ENCODE measurements at places on chromosomes 5 and 9. TPM values are rescaled to one million over a fixed set of nuclear protein-coding genes. Genes with fewer than 3 reads are reported as not detected.
A peak's percentile ranks its signal among the peaks of the same experiment; 100 is the strongest.

GRCh38 chr9:108039493-108039892 lies 549.9 kb upstream of the KLF4 start:
- no peaks in the 10 kb centered on the region for H3K27me3 ChIP-seq
- H3K4me3 ChIP-seq: no peak overlapping the region
- peaks cover 43% of the 10 kb centered on the region for H3K4me1 ChIP-seq
- peak; percentile 33 for DNase-seq

- H3K4me1 ChIP-seq: no peaks in the 10 kb centered on the region
- no peaks in the 10 kb centered on the region for H3K27me3 ChIP-seq
- no peak overlapping the region for H3K4me3 ChIP-seq
- no peaks in the 10 kb centered on the region for H3K36me3 ChIP-seq
Measured at GRCh38 chr5:133354323-133355185, 257.8 kb downstream of the FSTL4 start.

- peak overlapping the region; percentile 98 for H3K27ac ChIP-seq
- H3K4me3 ChIP-seq: peak overlapping the region; percentile 56
- H3K4me1 ChIP-seq: peaks cover 37% of the 10 kb centered on the region
- no peaks in the 10 kb centered on the region for H3K36me3 ChIP-seq
- DNase-seq: no peak
Measured at GRCh38 chr9:130447193-130447816, 2.5 kb downstream of the ASS1 start.

- no peaks in the 10 kb centered on the region for H3K36me3 ChIP-seq
- H3K4me1 ChIP-seq: no peaks in the 10 kb centered on the region
- no peak for DNase-seq
- no peaks in the 10 kb centered on the region for H3K27me3 ChIP-seq
Measured at GRCh38 chr9:80556631-80557030, 984.9 kb downstream of the TLE4 start.

GRCh38 chr9:87181670-87182069 lies 234.4 kb upstream of the GAS1 start:
- H3K36me3 ChIP-seq: no peaks in the 10 kb centered on the region
- H3K27ac ChIP-seq: no peak overlapping the region
- no peak for DNase-seq
- peaks cover 14% of the 10 kb centered on the region for H3K4me1 ChIP-seq
- H3K27me3 ChIP-seq: no peaks in the 10 kb centered on the region
- no peak overlapping the region for H3K4me3 ChIP-seq

GAS1 gene
- total RNA-seq: 29.7 TPM

DNA sequence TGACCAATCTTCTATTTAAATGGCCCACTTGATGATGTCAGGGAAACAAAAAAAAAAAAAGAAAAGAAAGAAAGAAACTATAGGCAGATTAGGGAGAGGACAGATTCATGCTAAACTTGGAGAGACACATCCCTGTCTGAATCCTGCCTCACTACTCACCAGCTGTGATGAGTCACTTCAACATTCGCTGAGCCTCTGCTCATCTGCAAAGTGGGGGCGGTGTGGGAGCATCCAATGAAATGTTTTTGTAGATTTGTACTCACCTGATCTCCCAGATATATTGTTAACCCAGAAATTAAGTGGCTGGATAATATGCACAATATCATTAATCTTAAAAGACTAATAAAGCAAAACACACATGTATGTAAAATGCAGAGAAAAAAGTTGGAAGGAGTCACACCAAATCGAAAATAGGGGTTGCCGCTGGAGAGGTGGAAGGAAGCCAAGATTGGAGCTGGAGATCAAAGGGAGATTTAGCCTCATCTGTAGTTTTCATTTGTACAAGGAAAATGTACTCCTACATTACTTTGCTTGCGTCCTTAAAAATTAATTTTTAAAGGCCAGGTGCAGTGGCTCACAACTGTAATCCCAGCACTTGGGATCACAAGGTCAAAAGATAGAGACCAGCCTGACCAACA lies 17.0 kb upstream of the ERGIC1 start:
- peak overlapping the region; percentile 75 for H3K27ac ChIP-seq
- no peak overlapping the region for H3K4me3 ChIP-seq
- no peaks in the 10 kb centered on the region for H3K27me3 ChIP-seq
- peaks cover 27% of the 10 kb centered on the region for H3K4me1 ChIP-seq
- H3K36me3 ChIP-seq: no peaks in the 10 kb centered on the region

- no peak overlapping the region for H3K4me3 ChIP-seq
- no peaks in the 10 kb centered on the region for H3K36me3 ChIP-seq
- no peak for DNase-seq
- H3K27ac ChIP-seq: no peak overlapping the region
Measured at GRCh38 chr5:155113888-155114287, 100.3 kb downstream of the KIF4B start.

PTPRD gene
- not detected for total RNA-seq

GRCh38 chr9:76680716-76681425 lies 83.4 kb upstream of the PCA3 start:
- no peaks in the 10 kb centered on the region for H3K27me3 ChIP-seq
- no peaks in the 10 kb centered on the region for H3K4me1 ChIP-seq
- H3K27ac ChIP-seq: no peak overlapping the region
- no peak overlapping the region for H3K4me3 ChIP-seq
- DNase-seq: peak; percentile 24

SLC22A4 gene
- total RNA-seq: 26.3 TPM

DNA sequence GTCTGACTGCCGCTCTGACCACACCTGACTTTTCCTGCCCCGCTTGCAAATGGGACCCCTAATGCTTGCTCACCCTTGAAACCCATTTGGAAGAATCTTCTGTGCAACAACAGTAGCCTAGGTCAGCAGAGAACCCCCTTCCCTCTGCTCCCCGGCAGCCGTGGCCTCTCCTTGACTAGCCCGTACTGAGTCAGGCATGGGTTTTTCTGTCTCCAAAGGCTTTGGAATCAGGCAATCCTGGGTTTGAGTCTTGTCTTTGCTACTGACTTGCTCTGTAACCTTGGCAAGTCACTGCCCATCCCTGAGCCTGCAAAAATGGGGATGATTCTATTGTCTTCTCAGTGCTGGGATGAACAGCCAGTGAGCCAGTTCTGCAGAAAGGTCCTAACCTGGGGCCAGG lies 135.4 kb downstream of the RGS3 start:
- no peaks in the 10 kb centered on the region for H3K27me3 ChIP-seq
- peaks cover 13% of the 10 kb centered on the region for H3K36me3 ChIP-seq
- DNase-seq: peak; percentile 45
- peaks cover 55% of the 10 kb centered on the region for H3K4me1 ChIP-seq
- H3K4me3 ChIP-seq: no peak overlapping the region
- H3K27ac ChIP-seq: peak overlapping the region; percentile 57

CRB2 gene
- total RNA-seq: not detected

DNA sequence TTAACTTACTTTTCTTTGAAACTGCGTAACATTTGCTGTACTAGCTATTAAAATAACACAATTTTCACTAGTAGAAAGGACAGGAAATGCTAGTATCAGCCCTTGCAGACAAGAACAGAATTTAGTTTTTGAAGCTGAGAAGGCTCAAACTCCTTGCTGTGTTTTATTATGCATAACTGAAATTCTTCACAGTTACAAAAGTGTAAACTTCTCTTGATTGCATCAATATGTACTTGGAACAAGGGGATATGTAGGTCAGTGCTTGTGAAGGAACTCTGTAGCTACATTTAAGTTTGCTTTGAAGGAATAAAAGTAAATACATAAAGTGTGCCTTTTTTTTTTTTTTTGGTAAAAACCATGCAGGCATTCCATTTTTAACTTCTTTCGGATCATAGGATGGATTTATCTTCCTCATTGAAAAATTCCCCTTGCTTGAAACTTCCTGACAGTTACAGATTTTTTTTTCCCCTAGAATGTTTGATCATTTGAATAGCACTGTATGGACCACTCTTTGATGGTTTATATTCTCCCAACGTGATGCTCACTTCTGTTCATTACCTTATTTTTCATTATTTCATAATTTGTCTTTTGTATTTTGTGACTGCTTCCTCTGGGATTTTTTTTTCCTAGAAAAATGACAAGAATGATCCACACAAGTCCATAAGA lies 94.9 kb upstream of the DAB2 start:
- H3K4me1 ChIP-seq: peaks cover 82% of the 10 kb centered on the region
- no peaks in the 10 kb centered on the region for H3K36me3 ChIP-seq

DNA sequence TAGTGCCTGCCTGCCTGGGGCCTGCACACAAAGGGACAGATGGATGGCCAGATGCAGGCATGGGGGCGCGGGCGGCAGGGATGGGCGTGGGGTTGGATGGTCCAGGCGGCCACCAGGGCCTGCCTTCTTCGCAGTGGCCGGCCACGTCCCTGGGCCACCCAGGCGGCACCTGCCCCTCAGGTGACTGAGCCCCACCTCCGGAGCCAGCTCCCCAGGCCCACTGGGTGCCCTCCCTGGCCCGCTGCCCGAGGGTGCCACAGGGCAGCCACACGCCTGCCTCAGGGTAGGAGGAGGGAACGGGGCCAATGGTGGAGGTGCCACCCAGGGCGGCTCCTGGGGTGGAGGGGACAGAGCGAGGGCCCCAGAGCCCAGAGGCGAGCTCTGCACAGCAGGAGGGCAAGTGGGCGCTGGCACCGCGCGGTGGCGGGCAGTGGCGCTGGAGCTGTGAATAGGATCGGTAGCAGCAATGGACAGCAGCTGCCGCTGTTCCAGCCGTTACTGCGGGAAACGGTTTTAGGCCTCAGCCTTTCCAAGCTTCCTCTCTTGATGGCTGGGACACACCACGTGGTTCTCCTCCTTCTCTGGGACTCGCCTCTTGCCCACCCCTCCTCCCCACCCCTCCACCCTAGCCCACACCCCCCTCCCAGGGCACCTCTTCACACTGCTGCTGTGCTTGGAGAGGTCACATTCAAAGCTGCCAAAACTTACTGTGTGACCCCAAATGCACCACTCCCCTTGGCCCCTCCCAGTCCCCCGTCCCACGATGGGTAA lies 19.1 kb downstream of the LHX3 start:
- H3K4me1 ChIP-seq: no peaks in the 10 kb centered on the region
- H3K36me3 ChIP-seq: no peaks in the 10 kb centered on the region
- no peak overlapping the region for H3K27ac ChIP-seq
- DNase-seq: no peak
- H3K27me3 ChIP-seq: peaks cover 44% of the 10 kb centered on the region

NPR3 gene
- total RNA-seq: 97.0 TPM

- no peaks in the 10 kb centered on the region for H3K36me3 ChIP-seq
- DNase-seq: peak; percentile 49
- peak overlapping the region; percentile 23 for H3K4me3 ChIP-seq
- peaks cover 65% of the 10 kb centered on the region for H3K4me1 ChIP-seq
- H3K27ac ChIP-seq: peak overlapping the region; percentile 92
Measured at GRCh38 chr9:117720066-117720465, 15.9 kb downstream of the TLR4 start.

MARCOL gene
- not detected for total RNA-seq

- H3K36me3 ChIP-seq: no peaks in the 10 kb centered on the region
- DNase-seq: no peak
- H3K27me3 ChIP-seq: no peaks in the 10 kb centered on the region
- no peaks in the 10 kb centered on the region for H3K4me1 ChIP-seq
- H3K4me3 ChIP-seq: no peak overlapping the region
Measured at GRCh38 chr5:162990856-162991497, 446.4 kb upstream of the CCNG1 start.

DNA sequence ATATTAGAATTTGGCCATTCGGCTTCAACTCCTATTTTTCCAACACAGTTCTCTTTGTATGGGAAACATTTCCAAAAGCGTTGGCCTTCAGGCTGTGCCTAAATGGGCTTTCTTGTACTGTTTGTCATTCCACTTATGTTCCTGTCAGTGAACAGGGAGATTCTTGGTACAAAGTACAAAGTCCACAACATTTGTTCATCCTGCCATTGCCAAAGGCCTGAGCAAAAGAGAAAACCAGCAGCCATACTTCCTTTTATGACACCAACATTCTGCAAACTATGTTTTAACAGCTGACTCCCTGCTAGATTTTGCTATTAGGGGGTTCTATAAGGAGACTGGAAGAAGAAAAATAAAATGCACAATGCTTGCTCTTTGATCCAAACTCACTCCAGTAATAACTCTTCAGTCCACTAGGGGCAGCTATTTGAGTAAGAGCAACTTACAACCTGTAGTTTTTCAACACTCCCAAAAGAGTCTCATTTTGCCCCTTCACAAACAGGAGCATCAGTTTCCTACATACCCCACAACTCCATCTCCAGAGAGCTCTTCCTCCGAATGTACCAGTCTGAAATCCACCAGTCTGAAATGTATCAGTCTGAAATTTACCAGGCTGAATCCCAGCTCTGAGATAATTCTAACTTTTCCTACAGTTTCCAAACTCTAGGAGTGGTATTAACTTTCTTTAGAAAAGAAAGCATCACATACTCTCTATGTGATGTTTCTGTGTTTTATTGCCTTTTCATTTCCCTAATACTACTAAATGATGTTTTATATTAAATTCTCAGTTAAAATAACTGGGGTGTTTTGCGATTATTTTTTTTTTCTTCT lies 693.8 kb downstream of the DNAH5 start:
- no peaks in the 10 kb centered on the region for H3K4me1 ChIP-seq
- no peak overlapping the region for H3K27ac ChIP-seq
- H3K4me3 ChIP-seq: no peak overlapping the region
- H3K36me3 ChIP-seq: no peaks in the 10 kb centered on the region
- DNase-seq: peak; percentile 59

UIMC1 gene
- total RNA-seq: 27.6 TPM

CEP72 gene
- 7.2 TPM for total RNA-seq

GRCh38 chr5:129135633-129136032 lies 41.1 kb downstream of the ISOC1 start:
- H3K4me3 ChIP-seq: no peak overlapping the region
- no peak for DNase-seq
- H3K27ac ChIP-seq: no peak overlapping the region
- no peaks in the 10 kb centered on the region for H3K27me3 ChIP-seq
- no peaks in the 10 kb centered on the region for H3K4me1 ChIP-seq

PTGR1 gene
- 74.9 TPM for total RNA-seq

DNA sequence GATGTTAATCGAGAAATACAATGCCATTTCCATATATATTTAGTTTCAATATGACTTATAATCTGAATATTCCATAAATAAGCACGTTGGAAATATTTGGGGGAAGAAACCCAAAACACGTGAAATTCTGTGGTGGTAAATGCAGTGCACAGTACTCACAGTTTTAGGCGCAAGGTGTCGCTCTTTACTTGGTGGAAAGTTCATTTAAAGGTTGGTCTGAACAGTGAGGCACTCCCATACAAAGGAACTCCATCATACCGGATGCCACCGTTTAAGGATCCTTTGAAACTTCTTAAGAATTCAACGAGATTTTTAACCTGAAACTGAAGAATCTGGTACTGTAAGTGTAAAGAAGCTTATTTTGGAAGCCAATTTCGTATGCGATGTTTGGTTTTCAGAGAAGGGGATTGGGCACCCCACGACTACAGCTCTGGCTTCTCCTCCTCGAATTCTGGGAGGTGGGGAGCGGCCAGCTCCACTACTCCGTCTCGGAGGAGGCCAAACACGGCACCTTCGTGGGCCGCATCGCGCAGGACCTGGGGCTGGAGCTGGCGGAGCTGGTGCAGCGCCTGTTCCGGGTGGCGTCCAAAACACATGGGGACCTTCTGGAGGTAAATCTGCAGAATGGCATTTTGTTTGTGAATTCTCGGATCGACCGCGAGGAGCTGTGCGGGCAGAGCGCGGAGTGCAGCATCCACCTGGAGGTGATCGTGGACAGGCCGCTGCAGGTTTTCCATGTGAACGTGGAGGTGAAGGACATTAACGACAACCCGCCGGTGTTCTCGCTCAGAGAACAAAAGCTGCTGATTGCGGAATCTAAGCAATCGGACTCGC lies at the start of gene PCDHA11:
Gene PCDHA11, plus strand, starts transcription at position 237 of the 834 bp plus-strand sequence. Its CDS starts 147 bp downstream, at position 384.
- H3K27ac ChIP-seq: no peak within 1 kb of the TSS
- H3K27me3 ChIP-seq: no peaks in the 10 kb centered on the region
- H3K36me3 ChIP-seq: no peaks in the 10 kb centered on the region
- no peak within 1 kb of the TSS for H3K4me3 ChIP-seq

PCDHA6 gene
- 0.22 TPM for total RNA-seq

NR3C1 gene
- 125 TPM for total RNA-seq
